SW 1271 (cell line): ENCODE measurements at places on chromosomes 3 and 15.

- DNase-seq = peak; percentile 55
Measured at GRCh38 chr3:15300323-15301078, 31.9 kb downstream of the SH3BP5 start.

DNA sequence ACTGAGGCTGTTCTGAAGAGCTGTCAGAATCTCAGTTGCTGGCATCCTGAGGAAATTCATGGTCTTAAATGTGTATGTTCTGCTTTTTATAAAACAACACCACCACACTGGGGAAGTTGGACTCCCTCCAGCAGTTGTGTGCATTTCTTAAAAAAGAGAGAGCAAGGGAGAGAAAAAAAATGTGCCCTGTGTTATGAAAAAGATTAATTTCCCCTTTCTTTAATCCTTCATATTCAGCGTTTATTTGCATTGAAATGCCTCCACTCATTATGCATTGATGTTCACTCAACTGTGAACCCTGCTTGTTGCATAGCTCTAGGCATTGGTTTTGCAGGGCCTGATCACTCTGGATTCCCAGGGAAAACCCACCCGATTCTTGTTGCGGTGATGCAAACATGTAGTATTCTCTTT, 4.4 kb upstream of the ZNF609 start:
- DNase-seq = no peak

GRCh38 chr3:54850484-54851018, 77.3 kb downstream of the LRTM1 start:
- no peak for DNase-seq

- no peak for DNase-seq
Measured at GRCh38 chr15:57298204-57298603, 78.1 kb upstream of the CGNL1 start.

GRCh38 chr15:95254263-95254662, 1022.9 kb downstream of the MCTP2 start:
- DNase-seq = no peak

- no peak for DNase-seq
Measured at GRCh38 chr15:85618228-85618505, 176.6 kb downstream of the KLHL25 start.
